ENCODE measurements at places on chromosomes 2 and 18. TPM values are rescaled to one million over a fixed set of nuclear protein-coding genes. Genes with fewer than 3 reads are reported as not detected.

- DNase-seq: peak; percentile 58
- H3K27ac ChIP-seq: no peak overlapping the region
- no peaks in the 10 kb centered on the region for H3K36me3 ChIP-seq
- no peaks in the 10 kb centered on the region for H3K27me3 ChIP-seq
These were observed 216.2 kb downstream of the SRBD1 start for GRCh38 chr2:45394842-45395241.

GRCh38 chr2:40085786-40086185, 306.7 kb upstream of the THUMPD2 start:
- no peaks in the 10 kb centered on the region for H3K36me3 ChIP-seq
- H3K4me1 ChIP-seq: no peaks in the 10 kb centered on the region
- no peak overlapping the region for H3K27ac ChIP-seq
- no peak overlapping the region for H3K4me3 ChIP-seq
- H3K27me3 ChIP-seq: no peaks in the 10 kb centered on the region
- DNase-seq: no peak

DNA sequence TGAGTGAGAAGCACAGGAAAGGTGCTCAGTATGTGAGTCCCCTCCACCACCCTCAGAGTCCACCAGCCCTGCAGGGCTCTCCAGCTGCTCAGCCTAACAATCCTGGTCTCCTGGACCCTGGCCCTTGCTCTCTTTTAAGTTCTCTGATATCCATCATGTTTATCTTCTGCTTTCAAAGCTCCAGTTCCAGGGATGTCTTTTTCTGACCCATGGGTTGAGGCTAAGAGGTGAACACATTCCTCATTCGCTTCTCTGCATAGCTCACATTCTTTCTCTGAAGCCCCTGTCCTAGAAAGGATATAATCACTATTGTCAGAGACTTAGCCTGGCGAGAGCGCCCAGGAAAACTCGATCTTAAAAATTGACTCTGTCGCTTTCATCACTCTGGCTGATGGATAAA, 86.4 kb downstream of the ARL4C start:
- DNase-seq: peak; percentile 46
- no peak overlapping the region for H3K27ac ChIP-seq
- H3K36me3 ChIP-seq: no peaks in the 10 kb centered on the region
- no peaks in the 10 kb centered on the region for H3K27me3 ChIP-seq
- no peak overlapping the region for H3K4me3 ChIP-seq

DNA sequence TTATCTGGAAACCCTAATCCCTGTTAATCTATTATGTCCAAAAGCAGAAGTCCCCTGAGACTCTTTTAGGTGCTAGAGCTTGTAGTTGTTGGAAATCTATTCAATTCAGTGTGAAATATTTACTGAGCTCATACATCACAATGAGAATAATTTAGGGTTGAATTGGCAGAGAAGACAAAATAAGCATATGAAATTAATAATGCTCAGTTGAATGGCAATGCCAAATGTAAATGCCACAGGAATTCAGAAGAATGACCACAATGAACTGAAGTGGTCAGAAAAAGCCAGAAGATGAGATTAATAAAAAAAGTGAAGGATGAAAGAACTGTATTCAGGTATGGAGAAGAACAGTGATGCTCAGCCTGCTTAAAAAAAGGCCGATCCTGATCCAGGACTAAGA, 8.0 kb upstream of the STAT4 start:
- H3K4me3 ChIP-seq: no peak overlapping the region
- no peaks in the 10 kb centered on the region for H3K36me3 ChIP-seq
- H3K27ac ChIP-seq: no peak overlapping the region
- no peaks in the 10 kb centered on the region for H3K4me1 ChIP-seq

DNA sequence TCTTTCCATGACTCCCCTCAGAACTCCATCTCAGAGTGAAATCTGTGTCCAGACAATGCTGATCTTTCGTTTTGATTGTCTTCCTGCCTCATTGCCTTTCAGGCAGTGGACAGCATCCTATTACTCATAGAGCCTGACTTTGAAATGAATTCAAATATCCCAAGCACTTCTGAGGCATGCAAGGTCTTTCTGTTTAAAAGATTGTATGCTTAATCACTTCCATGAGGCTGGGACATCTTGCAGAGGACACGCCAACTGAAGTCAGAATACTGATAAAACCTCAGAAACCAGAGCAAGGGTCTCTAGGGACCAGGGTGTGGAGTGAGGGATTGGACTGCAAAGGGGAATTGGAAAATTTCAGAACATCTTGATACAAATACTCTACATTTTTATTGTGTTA, 836.5 kb upstream of the ID2 start:
- no peak overlapping the region for H3K27ac ChIP-seq
- H3K4me1 ChIP-seq: no peaks in the 10 kb centered on the region
- H3K27me3 ChIP-seq: no peaks in the 10 kb centered on the region
- no peak overlapping the region for H3K4me3 ChIP-seq
- DNase-seq: no peak

The MOCOS gene
- 5.8 TPM for total RNA-seq

- H3K36me3 ChIP-seq: no peaks in the 10 kb centered on the region
- H3K27ac ChIP-seq: no peak overlapping the region
- no peak overlapping the region for H3K4me3 ChIP-seq
These were observed 166.7 kb downstream of the FHOD3 start for GRCh38 chr18:36464126-36464651.

- H3K27ac ChIP-seq: no peak overlapping the region
- H3K27me3 ChIP-seq: no peaks in the 10 kb centered on the region
- DNase-seq: no peak
- no peaks in the 10 kb centered on the region for H3K36me3 ChIP-seq
- H3K4me1 ChIP-seq: no peaks in the 10 kb centered on the region
- no peak overlapping the region for H3K4me3 ChIP-seq
These were observed 208.3 kb downstream of the AFF3 start for GRCh38 chr2:99933894-99934650.

DNA sequence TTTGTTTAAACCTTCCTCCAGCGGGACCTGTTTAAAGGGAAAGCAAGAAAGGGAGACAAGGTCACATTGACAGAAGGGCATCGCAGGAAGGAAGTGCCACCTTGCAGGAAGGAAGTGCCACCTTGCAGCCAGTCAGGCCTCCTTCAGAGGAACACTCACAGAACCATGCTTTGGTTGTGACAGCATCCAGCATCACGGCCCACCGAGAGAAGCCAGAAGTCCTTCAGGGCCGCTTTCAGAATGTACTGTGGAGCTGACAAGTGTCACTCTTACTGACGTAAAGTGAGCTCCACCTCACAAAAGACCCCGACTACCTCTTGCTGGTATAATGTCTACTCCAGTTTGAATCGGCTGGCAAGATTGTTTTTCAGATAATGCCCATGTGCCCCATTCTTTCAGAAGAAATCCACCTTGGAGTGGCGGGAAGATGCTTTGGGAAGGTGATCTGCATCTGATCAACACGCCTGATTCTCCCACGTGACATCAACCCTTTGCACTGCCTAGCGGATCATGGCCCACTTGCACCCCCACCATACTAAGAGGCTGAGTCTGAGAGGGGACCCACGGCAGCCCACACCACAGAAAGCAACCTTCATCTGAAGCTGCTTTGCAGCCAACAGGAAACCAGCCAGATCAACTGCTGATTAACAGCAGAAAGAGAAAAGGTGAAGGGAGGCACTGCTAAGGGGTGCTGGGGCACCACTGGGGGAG, 99.8 kb downstream of the UXS1 start:
- H3K4me3 ChIP-seq: no peak overlapping the region
- H3K4me1 ChIP-seq: no peaks in the 10 kb centered on the region
- H3K27ac ChIP-seq: no peak overlapping the region
- no peaks in the 10 kb centered on the region for H3K27me3 ChIP-seq
- DNase-seq: no peak

The CCDC148 gene
- total RNA-seq: 21.0 TPM

The SERPINB11 gene
- total RNA-seq: not detected

GRCh38 chr18:51425889-51426288, 228.4 kb upstream of the MEX3C start:
- H3K27me3 ChIP-seq: no peaks in the 10 kb centered on the region
- no peaks in the 10 kb centered on the region for H3K4me1 ChIP-seq
- H3K27ac ChIP-seq: no peak overlapping the region
- H3K4me3 ChIP-seq: no peak overlapping the region
- no peaks in the 10 kb centered on the region for H3K36me3 ChIP-seq

DNA sequence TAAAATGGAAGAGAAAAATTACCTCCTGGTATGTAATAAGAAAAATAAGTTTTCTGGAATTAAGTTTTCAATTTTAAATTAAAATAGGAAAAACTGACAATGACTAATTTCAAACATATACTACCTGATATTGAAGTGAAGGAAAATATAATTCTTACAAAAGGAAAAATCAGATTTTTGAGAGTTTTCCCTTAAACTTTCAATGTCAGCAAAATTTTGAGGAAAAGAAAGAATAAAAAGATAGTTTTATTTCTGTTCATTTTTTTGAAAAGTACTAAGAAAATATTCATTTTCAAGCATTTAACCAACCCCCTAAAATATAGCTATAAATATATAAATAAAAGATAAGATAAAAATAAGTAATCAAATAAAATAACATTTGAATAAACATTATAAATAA, 87.1 kb downstream of the TMX3 start:
- no peaks in the 10 kb centered on the region for H3K36me3 ChIP-seq
- H3K4me1 ChIP-seq: no peaks in the 10 kb centered on the region
- no peak overlapping the region for H3K27ac ChIP-seq
- H3K27me3 ChIP-seq: no peaks in the 10 kb centered on the region
- H3K4me3 ChIP-seq: no peak overlapping the region

- DNase-seq: no peak
- H3K4me3 ChIP-seq: no peak overlapping the region
- no peak overlapping the region for H3K27ac ChIP-seq
- H3K27me3 ChIP-seq: no peaks in the 10 kb centered on the region
- no peaks in the 10 kb centered on the region for H3K36me3 ChIP-seq
These were observed 54.5 kb upstream of the WDR75 start for GRCh38 chr2:189386741-189387140.

DNA sequence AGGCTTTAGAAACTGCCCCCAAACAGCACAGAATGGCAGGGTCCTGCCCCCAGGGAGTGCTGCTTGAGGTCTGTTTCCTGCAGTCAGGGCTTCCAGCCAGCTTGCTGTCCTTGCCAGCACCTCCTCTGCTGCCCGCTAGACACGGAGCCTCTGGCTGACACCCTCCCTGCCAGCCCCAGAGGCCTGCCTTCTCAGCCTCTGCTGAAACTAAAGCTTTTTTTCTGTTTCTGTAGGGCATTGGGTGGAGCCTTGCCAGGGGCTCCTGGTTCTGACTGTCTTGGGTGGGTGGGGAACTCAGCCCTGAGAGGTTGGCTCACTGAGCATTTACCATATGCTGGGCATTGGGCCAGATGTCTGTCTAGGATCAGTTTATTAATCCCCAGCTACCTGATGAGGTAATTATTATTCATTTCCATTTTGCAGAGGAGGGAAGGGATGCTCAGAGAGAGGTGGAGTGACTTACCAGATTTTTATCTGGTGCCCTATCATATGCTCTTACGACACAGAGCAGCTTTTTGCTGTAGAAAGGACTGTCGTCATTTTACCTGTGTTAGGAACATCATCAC, 35.4 kb downstream of the INPP4A start:
- no peaks in the 10 kb centered on the region for H3K36me3 ChIP-seq
- no peaks in the 10 kb centered on the region for H3K4me1 ChIP-seq
- H3K27ac ChIP-seq: no peak overlapping the region
- DNase-seq: peak; percentile 80
- H3K4me3 ChIP-seq: no peak overlapping the region

The SATB2 gene
- 17.5 TPM for total RNA-seq

DNA sequence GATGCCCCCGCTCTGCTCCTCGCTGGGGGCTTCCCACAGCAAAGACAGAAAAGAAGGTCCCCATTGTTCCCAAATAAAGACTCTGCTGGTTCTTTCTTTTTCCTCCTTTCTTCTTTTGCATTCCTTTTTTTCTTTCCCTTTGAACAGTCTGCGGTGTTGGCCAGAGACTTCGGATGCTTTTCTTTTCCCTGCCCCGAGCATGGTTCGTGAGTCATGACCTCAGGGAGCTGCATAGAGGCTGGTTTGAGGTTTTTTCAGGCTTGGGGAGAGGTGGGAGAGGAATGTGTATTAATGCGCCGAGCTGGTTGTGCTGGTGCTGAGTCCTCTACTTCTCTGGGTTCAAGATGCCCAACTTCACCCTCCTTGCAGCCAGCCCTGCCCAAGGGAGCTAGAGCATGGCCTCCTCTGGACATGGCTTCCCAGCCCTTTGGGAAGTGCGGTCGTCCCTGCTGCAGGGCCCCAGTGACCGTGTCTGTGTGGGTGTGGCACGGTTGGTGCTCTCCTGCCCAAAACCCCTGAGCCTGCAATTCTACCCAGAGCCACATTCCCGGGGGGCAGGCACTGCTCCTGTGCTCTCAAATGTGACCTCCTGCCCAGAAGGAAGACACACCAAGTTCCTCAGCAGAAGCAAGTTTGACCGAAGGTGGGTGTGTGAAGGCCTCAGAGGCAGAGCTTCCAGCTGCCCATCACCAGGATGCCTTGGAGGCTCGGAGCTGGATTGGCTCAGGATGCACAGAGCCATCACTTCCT, 9.0 kb upstream of the ARHGEF4 start:
- no peaks in the 10 kb centered on the region for H3K36me3 ChIP-seq
- no peaks in the 10 kb centered on the region for H3K4me1 ChIP-seq
- no peak overlapping the region for H3K27ac ChIP-seq
- H3K27me3 ChIP-seq: no peaks in the 10 kb centered on the region
- no peak overlapping the region for H3K4me3 ChIP-seq
- peak; percentile 40 for DNase-seq

- no peak overlapping the region for H3K27ac ChIP-seq
- H3K4me3 ChIP-seq: no peak overlapping the region
- H3K36me3 ChIP-seq: no peaks in the 10 kb centered on the region
- no peak for DNase-seq
These were observed 395.4 kb downstream of the EPHA4 start for GRCh38 chr2:221176667-221177066.

DNA sequence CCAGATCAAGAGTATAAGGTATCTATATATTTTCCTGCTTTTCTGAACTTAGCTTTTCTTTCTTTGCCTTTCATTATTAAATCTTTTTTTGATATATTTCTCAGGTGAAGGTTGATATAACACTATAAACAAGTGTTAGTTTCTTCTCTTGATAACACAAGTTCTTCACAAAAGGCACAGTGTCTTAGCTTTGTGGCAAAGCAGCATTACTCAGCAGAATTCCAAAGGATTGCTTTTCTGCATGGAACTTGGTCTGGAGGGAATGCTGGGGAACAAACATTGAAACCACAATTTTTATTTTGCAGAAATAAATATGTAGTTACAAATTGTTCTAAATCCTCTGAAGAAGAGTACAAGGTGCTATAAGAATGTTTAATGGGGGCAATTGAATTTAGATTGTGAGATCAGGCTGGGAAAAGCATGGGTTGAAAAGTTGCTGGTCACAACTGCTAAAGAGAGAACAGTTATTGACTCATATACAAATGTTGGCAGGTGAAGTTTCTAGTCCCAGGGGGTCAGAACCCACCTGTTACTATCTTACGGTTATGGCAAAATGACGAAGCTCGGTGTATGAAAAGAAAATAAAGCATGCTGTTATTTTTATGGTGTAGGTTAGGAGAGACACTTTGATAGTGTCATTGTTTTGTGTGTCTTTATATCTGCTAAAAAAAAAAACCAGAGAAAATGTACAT, 68.2 kb downstream of the UBR3 start:
- H3K4me3 ChIP-seq: no peak overlapping the region
- no peak overlapping the region for H3K27ac ChIP-seq
- H3K36me3 ChIP-seq: peaks cover 3% of the 10 kb centered on the region
